ENCODE measurements at places on chromosomes 16 and 17. TPM values are rescaled to one million over a fixed set of nuclear protein-coding genes. Genes with fewer than 3 reads are reported as not detected.

The ODAD4 gene
- 3.0 TPM for total RNA-seq

The NKD1 gene
- 1.2 TPM for total RNA-seq

The FOXC2 gene
- total RNA-seq, result 4.0 TPM

The COG8 gene
- 78.8 TPM for total RNA-seq

The TP53TG3 gene
- not detected for total RNA-seq

The NGFR gene
- total RNA-seq, result 20.4 TPM

The GUCY2D gene
- total RNA-seq, result not detected

DNA sequence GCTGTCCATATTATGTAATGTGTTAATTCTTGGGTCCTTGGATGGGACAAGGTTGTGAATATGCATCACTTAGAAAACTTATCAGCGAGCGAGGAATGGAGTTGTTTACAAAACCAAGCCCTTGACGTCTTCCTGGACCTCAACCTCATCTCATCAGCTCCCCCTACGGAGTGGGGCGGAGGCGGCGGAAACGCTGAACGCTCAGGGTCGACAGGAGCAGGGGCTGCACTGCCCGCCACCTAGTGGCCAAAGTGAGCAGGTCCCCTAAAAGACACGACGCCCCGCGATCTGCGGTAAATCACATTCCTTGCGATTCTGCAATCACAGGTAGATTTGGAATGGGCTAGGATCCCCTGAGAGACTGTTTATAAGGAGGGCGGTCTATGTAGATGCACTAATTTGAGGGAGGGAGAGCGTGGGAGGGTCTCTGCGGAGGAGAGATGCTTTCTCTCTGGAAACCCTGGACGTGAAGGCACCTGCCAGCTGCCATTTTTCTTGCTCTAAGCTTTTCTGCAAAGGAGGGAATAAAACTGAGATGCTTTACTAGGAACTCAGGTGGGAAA is 5.4 kb upstream of the ICAM2 start:
- no peak overlapping the region for H3K27ac ChIP-seq
- no peaks in the 10 kb centered on the region for H3K4me1 ChIP-seq
- no peaks in the 10 kb centered on the region for H3K36me3 ChIP-seq
- peak; percentile 75 for DNase-seq
- H3K4me3 ChIP-seq, result no peak overlapping the region

DNA sequence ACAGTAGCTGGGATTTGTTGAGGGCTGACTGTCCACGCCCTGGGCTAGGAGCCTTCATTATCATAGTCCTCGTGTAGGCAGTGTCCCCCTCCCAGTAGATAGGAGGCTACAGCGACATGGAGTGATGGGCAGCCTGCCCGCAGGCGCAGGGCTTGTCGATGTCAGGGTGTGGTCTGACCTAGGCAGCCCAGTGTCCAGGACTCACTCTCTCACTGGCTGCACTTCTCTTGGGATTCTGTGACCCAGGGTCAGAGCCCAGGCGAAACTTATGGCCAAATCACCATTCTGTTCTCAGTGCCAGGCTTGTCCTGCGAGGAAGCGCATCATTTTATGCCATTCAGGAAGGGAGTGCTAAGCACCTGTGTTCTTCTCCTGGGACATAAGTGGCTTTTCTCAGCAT is 32.6 kb downstream of the SHISA6 start:
- H3K4me3 ChIP-seq, result no peak overlapping the region
- H3K4me1 ChIP-seq, result no peaks in the 10 kb centered on the region
- H3K27me3 ChIP-seq, result no peaks in the 10 kb centered on the region
- no peak for DNase-seq
- H3K36me3 ChIP-seq, result no peaks in the 10 kb centered on the region

GRCh38 chr17:19812407-19812806 is 55.3 kb downstream of the ULK2 start:
- DNase-seq, result no peak
- no peaks in the 10 kb centered on the region for H3K4me1 ChIP-seq
- H3K27me3 ChIP-seq, result no peaks in the 10 kb centered on the region
- H3K4me3 ChIP-seq, result no peak overlapping the region
- no peak overlapping the region for H3K27ac ChIP-seq

DNA sequence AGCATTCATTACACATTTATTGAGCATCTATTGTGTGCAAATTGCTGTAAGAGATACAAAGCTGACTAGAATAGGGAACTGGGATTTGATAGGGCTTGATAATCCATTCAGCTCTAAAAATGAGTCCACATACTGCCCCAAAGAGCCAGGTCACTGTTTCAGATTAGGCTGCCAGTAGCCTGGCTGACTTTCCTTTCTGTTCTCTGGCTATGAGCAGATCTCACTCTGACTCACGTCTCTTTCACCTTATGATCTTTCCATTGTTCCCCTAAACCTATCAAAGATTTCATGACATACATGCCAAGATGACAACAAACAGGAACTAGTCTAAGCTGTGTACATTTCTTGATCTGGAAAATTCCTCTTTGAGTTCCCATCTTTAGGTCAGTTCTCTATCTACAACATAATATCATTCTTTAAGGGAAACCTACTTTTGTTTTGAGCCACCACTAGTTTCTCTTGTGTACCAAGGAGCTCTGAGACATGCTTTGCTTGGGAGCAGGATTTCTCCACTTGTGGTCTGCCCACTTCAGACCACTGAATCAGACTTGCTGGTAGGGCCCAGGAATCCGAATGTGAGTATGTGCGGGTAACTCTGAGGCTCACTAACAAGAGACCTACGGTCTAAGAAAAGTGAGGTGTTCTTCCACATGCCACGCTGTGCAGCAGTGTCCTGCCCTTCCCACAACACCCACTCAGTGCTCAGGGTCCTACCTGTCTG is 40.9 kb upstream of the ICAM2 start:
- H3K4me1 ChIP-seq, result peaks cover 14% of the 10 kb centered on the region
- H3K27me3 ChIP-seq, result no peaks in the 10 kb centered on the region
- DNase-seq, result no peak
- no peak overlapping the region for H3K27ac ChIP-seq

DNA sequence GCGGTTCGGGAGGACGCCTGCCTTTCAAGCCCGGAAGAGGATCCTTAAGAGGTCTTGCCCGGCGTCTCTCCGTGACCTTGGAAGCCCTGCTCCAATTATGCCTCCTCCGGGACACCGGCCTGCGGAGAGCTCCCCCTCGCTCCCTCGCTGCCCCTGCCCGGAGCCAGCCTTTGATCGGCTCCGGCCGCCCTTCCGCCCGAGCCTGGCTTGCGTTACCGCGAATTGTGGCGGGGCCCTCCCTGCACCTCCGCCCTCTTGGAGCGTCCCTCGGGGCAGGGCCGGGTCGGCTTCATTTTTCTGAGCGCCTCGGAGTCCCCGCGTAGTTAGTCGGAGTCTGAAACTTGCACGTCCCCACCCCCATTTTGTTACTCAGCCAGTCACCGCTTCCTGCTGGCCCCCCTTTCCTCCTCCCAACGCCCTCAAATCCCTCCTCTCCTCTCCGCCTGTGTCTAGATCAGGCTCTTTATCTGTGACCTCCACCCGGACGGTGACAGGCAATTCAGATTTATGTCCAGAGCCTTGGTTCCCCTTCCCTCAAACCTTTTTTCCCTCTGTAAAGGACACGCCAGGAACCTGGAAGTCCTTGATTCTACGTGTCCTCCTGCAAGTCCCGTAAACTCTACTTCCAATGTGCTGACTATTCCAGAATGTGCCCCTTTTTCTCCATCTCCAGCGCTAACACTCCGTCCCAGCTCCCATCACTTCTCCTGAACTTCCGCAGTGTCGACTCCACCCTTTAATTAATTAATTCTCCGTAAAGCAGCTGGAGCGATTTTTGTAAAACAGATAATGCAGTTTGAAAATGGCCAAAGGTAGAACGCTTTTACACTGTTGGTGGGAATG is 569 bp upstream of the RABEP2 start:
- no peaks in the 10 kb centered on the region for H3K27me3 ChIP-seq
- H3K27ac ChIP-seq, result peak overlapping the region; percentile 99
- H3K4me1 ChIP-seq, result peaks cover 11% of the 10 kb centered on the region
- DNase-seq, result peak; percentile 78

DNA sequence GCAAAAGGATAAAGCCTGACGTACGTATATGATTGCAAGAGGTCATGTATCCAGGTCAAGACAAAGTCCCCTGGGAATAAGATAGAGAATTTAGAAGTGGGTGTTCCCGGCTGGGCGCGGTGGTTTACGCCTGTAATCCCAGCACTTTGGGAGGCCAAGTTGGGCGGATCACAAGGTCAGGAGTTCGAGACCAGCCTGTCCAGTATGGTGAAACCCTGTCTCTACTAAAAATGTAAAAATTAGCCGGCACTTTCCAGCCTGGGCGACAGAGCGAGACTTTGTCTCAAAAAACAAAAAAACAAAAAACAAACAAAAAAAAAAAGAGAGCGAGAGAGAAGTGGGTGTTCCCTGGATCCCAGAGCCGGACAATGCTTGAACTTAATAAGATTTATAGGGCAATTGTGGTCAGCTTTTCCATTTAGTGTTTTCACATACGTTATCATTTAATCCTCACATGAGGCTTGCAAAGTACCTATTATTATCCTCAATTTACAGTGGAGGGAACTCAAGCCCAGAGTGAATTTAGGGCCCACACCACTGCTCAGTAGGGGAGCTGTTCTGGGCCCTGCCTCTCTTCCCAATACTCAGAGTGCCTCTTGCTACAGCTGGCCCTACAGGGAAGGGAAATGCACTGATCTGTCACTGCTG is 481 bp upstream of the GLTPD2 start:
- no peak for DNase-seq
- H3K36me3 ChIP-seq, result no peaks in the 10 kb centered on the region
- no peak overlapping the region for H3K27ac ChIP-seq
- H3K4me1 ChIP-seq, result peaks cover 15% of the 10 kb centered on the region

GRCh38 chr17:49730078-49730784 is 22.5 kb upstream of the SLC35B1 start:
- H3K4me1 ChIP-seq, result peaks cover 37% of the 10 kb centered on the region
- peak overlapping the region; percentile 72 for H3K27ac ChIP-seq
- no peaks in the 10 kb centered on the region for H3K36me3 ChIP-seq
- H3K27me3 ChIP-seq, result no peaks in the 10 kb centered on the region
- peak; percentile 75 for DNase-seq

- no peaks in the 10 kb centered on the region for H3K27me3 ChIP-seq
- peaks cover 24% of the 10 kb centered on the region for H3K4me1 ChIP-seq
- no peak for DNase-seq
- no peaks in the 10 kb centered on the region for H3K36me3 ChIP-seq
Observed at GRCh38 chr17:50934672-50935220, 68.6 kb upstream of the TOB1 start.

DNA sequence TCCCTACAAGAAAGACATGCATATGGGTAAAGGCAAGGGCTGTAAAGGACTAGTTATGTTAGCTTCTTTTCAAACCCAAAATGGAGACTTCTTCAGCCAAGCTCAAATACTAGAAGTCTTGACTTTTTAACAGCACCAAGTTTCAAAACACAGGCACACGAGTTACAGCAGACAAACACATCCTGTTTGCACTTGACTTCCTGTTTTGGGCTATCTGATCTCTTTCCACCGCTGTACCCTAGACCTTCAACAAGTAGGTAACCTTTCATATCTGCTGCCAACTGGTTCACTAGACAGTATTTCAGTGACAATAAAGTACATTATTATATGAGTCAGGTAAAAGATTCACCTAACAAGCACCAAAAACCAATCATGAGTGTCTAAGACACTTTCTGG is 12.3 kb downstream of the RFFL start:
- DNase-seq, result no peak
- no peak overlapping the region for H3K4me3 ChIP-seq
- peak overlapping the region; percentile 67 for H3K27ac ChIP-seq
- H3K36me3 ChIP-seq, result no peaks in the 10 kb centered on the region
- H3K4me1 ChIP-seq, result peaks cover 49% of the 10 kb centered on the region

DNA sequence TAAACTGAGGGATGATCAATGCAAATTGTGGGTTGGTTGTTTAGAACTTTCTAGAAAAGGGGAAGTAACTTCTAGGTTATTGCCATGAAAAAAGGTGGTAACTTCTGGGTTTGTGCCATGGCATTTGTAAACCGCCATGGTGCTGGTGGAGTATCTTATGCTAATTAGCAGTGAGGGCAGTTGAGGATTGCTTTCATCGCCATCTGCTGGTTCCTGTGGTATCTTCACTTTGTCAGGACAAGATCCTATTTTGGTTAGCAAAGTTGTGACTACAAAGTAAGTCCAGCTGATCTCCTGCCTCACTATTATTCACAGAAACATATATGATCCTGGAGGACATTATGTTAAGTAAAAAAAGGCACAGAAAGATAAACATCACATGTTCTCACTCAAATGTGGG is 1332.3 kb downstream of the CDH11 start:
- H3K4me1 ChIP-seq, result no peaks in the 10 kb centered on the region
- H3K27ac ChIP-seq, result no peak overlapping the region
- DNase-seq, result no peak
- H3K36me3 ChIP-seq, result no peaks in the 10 kb centered on the region

DNA sequence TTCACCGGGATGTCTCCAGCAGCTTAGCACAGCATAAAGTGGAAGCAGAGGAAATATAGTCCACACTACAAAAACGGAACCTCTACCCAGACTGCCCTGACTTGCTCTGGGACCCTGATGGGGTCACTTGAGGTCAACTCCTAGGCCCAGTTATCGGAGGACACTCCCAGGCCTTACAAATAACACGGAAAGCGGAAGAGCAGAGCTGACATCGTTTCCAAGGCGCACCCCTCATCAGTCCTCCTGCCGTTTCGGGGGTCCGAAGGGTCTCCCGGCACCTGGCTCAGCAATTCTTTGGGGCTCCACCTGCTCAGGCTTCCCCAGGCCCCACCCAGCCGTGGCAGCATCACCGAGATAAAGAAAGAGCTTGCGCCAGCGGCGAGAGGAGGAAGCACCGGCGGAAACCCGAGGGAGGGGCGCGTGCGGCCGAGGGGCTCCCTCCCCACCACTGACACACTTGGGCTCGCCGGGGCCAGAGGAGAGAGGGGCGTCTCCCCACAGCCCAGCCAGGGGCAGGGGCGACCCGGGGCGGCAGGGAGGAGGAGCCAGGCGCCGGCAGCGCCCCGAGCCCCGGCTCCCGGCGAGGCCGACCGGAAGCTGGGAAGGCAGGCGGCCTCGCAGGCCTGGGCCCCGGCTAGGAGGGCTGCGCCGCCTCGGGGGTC is 727 bp downstream of the CORO7 start:
- peak overlapping the region; percentile 54 for H3K4me3 ChIP-seq
- peak overlapping the region; percentile 74 for H3K27ac ChIP-seq
- no peaks in the 10 kb centered on the region for H3K27me3 ChIP-seq
- H3K36me3 ChIP-seq, result peaks cover 4% of the 10 kb centered on the region
- H3K4me1 ChIP-seq, result peaks cover 10% of the 10 kb centered on the region
- peak; percentile 31 for DNase-seq
